AG04449 (cell line): ENCODE measurements at places on chromosomes 5 and 9.

DNA sequence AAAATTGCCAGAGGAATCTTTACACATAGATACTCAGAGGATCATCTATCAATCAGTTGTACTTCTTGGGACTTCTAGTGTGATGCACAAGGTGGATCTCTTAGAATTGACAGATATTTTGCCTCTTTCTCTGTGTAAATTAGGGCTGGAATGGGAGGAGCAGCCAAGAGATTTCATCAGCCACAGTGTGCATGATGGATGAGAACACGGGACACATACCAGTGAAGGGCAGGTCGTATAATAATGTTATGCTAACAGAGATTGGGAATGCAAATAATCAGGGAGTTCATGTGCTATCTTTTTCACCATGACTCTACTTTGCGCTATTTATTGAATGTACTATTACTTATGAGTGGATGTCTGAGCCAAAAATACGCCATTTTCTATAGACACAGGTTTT lies 43.3 kb upstream of the ISOC1 start:
- DNase-seq: no peak

DNA sequence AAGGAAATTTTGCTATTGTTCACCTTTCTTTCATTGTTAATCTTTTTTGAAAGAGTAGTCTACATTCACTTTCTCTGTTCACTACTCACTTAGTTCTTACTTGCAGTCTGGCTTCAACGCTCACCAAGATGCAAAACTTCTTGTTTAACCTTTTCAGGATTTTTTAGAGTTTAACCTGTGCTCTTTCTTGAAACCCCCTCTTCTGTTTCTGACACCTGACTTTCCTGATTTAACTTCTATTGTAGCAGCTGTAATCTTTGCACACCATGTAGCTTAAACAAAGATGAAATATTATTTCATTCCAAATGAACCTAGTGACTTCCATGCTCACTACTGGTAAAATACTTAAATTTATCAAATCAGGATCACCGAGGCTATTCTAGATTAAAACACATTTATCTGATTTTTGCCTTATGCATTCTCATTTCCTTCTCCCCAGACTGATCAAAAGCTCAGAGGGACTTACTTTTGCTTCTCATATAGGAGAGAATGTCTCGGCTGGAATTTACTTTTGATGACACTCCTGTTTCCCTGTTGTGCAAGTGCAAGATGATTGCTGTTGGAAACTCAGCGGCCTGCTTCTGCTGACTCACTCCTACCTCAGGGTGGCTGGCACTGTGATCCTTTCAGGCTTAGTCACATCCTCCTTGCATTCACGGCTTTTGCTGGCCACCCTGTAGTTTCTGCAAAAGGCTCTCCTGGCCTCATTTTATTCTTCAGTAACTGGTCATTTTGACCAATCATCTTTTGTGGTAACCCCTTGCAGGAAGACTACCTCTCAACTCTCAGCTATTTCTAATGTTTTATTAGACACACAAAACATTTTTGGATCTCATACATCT lies 109.3 kb upstream of the IFNE start:
- DNase-seq: peak; percentile 97

DNA sequence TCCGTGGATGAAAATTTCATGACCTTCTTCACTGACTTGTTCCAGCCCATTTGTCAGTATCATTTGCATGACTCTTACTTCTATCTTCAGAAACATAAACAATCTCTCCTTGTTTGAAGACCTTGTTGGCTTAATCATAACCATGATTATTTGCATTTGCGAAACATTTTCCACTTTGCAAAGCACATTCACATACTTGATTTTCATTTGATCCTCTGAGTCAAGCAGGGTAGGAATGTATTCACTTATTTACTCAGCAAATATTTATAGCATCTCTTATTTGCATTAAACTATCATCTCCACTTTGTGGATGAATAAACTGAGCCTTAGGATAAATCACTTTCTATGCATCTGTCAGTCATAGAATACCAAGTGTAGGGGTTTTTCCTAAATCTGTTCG lies 343.0 kb upstream of the SGCD start:
- peak; percentile 69 for DNase-seq

DNA sequence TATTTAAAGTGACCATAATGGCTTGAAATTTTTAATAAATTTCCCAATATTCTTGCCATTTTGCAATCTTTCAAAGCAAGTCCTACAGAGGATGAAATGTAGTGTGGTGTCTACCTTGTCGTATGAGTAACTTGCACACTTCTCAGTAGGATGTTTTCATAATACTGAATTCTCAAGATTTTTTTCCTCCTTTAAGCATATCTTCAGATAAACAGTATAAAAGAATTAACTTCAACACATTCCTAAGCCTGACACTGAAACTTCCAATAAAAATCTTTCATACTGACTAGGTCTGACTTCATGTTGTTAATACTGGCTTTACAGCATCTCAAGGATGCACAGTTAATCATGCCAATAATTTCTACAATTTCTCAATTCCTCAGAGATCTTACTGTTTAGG lies 62.0 kb downstream of the DROSHA start:
- no peak for DNase-seq

DNA sequence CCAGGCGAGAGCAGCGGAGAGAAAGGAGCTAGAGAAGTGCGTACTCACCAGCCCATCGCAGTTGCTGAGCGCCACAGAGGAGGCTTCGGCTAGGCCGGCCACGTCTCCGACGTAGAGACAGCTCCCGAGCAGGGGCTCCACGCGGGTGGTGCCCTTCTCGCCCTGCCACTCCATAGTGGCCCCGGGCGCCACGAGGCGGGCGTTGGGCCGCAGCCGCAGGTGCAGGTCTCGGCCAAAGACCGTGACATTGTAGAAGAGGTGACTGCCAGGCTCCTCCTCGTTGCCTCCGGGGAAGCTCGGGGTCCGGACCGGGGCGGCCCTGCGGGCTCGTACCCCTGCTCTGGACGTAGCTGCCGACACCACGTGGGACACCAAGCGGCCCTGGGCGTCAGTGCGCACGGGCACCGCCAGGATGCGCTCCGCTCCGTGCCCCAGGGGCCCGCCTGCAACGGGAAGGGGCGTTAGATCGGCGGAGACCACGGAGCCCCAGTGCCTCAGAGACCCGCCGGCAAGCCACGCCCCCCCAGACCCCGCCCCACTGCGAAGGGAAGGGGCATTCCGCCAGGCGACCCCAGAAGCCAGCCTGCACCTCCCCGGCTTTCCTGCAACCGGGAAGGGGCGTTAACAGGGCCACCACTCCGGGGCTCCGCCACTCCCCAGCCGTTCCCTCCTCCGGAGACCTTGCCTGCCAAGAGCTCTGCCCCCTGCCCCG lies 1.4 kb downstream of the ADAMTS2 start:
- DNase-seq: no peak

DNA sequence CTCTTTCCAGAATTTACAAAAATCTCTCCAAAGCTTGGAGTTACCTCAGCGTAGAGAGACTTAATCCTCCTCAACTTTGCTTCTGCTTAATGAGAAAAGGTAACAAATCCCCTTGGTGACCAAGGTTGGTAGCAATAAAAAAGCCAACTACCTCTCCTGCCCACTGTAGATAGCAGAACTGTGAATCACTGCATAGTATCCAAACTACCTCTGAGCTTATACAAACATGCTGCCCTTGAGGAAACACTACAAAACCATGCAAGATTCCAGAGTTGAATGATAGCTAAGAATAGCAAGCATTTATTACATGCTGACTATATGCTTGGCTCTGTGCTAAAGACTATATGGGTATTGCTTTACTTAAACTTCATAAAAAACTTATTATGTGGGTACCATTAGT lies 2.8 kb upstream of the ADAMTS12 start:
- DNase-seq: peak; percentile 58

GRCh38 chr5:84248013-84248412 lies 136.7 kb downstream of the EDIL3 start:
- no peak for DNase-seq

GRCh38 chr9:71740199-71740598 lies 28.1 kb downstream of the CEMIP2 start:
- no peak for DNase-seq
